Hematopoietic multipotent progenitor cell treated with erythropoietin and hydrocortisone succinate and interleukin-3 and kit ligand, for 4 days (in vitro differentiated cells): ENCODE measurements at places on chromosomes 13 and 19.

- DNase-seq = peak; percentile 13
Measured at GRCh38 chr13:85896516-85897450, 97.6 kb upstream of the SLITRK6 start.

GRCh38 chr19:11196406-11197287 is 698 bp downstream of the KANK2 start:
- DNase-seq = no peak

DNA sequence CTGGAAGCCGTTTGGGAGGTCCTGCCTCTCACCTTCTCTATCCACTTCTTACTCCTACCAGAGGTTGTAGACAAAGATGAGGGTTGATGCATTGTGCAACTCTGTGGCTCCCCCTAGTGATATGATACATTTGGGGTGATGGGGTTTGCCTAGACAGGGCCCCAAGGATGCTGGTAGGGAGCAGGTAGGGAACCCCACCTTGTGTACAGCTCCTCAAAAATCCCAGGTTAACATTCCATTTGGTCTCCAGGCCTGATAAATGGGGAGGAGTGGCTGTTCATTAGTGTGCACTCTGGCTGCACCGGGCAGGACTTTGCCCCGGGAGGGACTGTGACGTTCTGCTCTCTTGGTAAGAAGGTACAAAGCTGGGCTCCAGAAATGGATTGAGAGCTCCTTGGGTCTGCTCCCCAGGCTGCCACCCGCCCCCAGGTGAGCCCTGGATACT is 19.2 kb downstream of the SIGLEC8 start:
- DNase-seq = peak; percentile 67

DNA sequence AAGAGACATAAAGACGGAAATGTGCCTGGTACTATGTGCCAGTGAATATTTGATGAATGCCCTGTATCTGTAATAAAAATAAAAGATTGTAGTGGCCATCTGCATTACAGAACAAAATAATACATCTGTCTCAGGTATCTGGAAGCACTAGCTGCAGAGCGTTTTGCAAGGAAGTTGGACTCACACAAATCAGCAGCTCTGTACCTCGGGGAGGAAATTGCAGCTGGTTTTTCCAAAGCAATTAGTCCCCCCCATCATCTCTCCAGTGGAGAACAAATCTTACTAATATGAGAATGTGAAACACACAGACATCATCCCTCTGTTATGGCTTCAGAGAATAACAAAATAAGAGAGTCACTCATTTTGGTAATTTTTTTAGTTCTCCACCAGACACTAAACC is 245.3 kb downstream of the ITGBL1 start:
- no peak for DNase-seq

GRCh38 chr13:33349288-33349985 is 63.9 kb upstream of the STARD13 start:
- peak; percentile 33 for DNase-seq

GRCh38 chr13:19185865-19186645 is 4.4 kb upstream of the TUBA3C start:
- DNase-seq = no peak

DNA sequence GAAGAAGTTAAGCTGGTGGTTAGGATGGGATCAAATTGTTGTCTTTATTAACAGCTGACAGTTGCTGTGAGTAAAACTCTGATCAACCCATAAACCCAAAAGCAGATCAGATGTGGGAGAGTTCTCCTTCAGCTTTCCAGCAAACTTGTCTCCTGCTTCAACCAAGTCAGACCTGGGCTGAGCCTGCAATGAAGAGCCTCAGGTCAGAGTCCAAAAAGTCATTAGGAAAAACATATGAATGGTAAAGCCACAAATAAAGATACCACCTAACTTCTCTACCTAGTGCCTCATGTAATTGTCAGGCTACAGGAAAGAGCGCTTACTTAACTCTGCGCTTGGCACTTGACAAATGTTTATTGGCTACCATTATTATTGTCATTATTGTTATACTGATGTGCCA is 21.9 kb upstream of the UBE2L5 start:
- no peak for DNase-seq

DNA sequence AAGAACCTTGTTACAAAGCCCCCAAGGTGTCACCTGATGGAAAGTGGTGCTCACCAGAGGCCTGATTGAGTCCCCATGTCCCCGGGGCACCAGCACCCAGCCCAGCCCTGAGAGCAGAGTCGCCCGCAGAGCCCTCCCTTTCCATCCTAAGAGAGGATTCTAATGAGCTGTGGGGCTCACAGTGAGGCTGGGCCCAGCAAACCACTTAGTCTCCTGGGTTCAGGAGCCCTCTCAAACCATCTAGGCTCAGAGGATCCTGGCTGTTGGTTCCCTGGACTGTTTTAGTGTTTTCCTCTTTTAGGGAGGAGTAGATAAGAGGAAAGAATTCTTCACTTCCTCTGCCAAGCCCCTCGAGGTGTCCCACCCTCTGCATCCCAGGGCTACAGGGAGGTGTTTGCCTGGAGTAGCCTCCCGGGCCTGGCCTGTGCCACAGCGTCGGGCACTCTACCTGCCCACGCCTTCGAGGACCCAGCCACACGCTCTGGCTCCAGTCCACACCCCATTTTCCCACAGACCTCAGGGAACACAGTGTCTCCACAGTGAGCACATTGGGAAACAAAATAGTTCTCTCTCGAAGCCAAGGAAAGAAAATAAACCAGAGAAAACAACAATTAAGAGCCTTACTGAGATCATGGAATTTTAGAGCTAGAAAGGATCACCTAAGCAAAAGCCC is 34.4 kb downstream of the DHRS12 start:
- no peak for DNase-seq

- DNase-seq = no peak
Measured at GRCh38 chr13:74669149-74669548, 534.9 kb upstream of the KLF12 start.

- DNase-seq = peak; percentile 28
Measured at GRCh38 chr13:79457948-79458347, 23.0 kb upstream of the NDFIP2 start.

GRCh38 chr13:99407906-99408702 is 93.2 kb upstream of the TM9SF2 start:
- no peak for DNase-seq

DNA sequence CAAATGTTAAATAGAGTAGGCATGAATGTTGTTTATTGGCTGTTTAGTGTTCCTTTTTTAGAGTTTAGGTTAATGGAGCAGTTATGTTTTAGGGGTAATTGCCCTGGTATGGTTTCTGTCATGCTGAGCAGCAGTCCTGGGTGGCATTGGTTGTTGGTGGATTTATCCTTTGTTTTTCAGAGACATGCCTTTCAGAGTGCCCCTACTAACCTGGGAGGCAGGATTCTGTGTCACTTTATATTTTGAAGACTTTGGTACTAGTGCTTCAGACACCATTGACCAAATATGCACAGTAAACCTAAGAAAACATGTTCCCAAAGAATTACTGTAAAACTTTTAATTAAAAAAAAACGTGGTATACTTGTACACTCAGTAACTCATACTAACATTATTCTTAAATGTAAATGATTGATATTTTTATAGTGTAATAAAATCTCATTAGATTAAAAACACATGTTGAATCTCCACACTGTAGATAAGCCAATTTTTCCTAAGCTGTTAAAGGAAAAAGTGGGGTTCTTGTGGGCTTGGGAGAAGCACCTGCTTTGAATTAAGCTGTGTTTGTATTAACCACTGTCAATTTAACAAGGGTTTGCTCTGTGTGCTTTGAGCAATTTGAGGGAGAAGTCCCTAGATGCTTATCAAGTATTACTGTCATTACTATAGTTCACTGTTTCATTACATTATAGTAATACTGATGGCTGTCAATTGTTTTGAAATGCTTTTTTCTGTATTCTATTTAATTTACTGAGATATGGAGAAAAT is 133.2 kb downstream of the LMO7 start:
- DNase-seq = no peak

DNA sequence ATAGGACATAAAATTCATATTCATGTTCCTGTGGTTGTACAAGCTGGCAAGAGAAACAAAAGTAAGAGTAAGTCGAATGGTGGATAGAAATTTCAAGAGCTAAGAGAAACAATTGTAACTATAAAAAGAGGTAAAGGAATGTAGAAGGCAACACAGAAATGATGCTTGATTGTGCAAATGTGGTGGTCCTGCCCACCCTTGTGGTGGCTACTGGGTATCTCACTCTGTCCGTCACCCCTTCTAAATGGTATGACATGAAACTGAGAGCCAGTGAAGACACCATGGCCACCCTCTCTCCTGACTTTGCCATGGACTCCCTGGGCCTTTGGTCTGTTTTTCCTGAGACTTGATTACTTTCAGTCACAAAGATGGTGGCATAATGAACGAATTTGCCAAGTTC is 925.9 kb upstream of the SLITRK6 start:
- no peak for DNase-seq

DNA sequence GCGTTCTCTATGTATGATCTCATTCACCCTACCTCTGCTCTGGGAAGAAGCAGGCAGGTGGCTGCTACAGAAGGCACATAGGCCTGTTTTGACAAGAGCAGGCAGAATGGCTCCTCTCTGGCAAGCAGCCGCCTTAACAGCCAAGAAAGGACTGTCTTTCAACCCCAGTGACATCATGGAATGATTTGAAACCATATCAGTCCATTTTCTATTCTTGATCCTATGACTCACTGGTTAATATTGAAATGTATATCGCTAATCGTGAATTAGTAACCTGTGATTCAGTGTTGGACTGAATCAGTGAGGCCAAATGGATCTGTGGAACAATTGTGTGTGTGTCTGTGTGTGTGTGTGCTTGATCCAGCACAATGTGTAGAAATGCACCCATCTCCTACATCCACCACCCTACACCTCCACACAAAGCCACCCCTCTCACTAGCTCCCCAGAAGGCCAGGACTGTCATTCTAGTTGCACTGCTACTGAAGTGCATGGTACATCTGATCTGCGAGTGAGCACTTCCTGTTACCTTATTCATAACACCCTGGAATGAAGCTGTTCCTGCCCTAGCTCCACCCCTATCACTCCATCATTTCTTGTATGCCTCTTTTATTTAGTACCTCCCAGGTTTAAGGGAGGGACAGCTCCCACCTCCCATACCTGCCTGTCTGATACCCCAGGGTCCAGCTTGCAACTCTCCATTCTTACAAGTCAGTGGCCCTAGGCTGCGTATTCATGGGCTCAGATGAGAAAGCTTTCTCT is 460.0 kb downstream of the FOXO1 start:
- DNase-seq = peak; percentile 24

GRCh38 chr19:50189331-50189730 is 14.1 kb upstream of the MYH14 start:
- no peak for DNase-seq

DNA sequence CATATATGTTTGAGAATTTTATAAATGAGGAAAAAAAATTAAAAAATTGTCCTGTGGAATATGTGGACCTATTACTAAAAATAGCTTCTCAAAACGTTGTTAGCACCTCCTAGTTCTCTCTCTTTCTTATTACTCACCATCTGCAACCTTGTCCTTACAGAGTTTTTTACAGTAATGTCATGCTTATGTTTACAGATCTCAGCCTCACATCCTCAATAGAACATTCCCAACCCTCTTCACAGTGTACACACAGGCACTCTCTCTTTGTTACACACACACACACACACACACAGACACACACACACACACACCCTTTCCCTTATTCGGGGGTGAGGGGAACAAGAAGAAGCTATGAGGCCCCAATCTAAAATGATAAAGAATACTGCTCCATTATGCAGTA is 197.7 kb downstream of the SLITRK6 start:
- DNase-seq = no peak

DNA sequence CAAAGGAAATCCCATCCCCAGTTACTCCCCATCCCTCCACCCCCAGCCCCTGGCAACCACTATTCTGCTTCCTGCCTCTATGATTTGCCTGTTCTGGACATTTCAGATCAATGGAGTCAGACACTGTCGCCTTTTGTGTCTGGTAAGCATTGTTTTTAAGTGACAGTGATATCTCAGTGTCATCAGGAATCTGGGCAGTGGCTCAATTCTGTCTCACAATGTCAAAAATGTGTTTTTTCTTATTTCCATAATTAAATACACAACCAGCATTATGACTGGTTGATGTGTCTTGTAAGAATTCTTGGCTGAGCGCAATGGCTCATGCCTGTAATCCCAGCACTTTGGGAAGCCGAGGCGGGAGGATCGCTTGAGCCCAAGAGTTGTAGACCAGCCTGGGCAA is 20.2 kb upstream of the PGLS start:
- DNase-seq = no peak

GRCh38 chr13:83733293-83733692 is 149.0 kb downstream of the SLITRK1 start:
- no peak for DNase-seq

DNA sequence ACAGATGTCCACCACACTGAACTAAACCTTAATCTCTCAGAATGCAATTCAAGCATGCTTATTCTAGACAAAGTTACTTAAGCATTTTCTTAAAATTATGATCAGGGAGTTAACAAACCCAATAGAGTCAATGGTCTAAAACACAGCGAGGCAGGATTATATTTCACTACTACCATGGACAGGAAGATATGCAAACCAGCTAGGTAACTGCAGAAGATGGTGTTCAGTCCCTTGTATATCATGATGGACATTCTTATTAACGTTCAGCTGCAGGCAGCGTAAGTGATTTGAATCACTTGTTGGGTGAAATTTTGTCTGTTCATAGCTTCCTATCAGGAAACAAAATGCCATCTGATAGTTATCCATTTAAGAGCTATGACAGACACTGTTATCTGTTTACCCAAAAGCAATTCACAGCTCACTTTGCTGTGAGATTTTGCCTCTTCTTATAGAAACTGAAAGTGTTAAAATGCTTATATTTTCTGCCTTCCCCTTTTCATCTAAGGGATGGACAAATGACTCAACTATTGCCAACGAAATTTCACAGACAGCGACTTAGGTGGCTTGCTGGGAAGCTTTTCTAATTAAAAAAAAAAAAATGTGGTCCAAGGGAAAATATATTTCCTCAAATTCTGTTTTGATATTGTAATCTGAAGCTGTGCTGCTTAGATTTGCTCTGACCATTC is 591.9 kb downstream of the DACH1 start:
- peak; percentile 22 for DNase-seq

- DNase-seq = peak; percentile 17
Measured at GRCh38 chr19:31110336-31110735, 238.9 kb downstream of the TSHZ3 start.

GRCh38 chr13:35872369-35872768 is 258.8 kb downstream of the DCLK1 start:
- DNase-seq = no peak

- DNase-seq = peak; percentile 95
Measured at GRCh38 chr19:1252221-1252820, 3.9 kb downstream of the MIDN start.

DNA sequence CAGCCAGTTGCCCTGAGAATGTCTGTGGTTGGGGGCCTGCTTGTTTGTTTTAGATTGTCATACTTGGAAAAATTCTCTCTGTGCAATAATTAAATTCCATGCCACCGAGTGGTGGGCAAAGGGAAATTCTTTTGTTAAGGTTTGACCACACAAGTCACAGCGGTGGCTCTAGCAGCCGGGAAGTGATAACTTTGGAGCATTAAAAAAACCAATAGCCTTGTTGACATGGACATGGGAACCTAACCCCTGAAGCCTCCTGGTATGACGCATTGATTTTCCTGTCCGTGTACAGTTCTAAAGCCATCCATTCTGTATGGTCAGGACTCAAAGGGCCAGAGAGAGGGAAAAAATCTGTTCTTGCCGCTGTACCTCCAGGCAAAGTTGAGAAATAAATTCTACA is 384.9 kb upstream of the ZNF507 start:
- DNase-seq = no peak
